ENCODE measurements at places on chromosomes 7 and 10.

DNA sequence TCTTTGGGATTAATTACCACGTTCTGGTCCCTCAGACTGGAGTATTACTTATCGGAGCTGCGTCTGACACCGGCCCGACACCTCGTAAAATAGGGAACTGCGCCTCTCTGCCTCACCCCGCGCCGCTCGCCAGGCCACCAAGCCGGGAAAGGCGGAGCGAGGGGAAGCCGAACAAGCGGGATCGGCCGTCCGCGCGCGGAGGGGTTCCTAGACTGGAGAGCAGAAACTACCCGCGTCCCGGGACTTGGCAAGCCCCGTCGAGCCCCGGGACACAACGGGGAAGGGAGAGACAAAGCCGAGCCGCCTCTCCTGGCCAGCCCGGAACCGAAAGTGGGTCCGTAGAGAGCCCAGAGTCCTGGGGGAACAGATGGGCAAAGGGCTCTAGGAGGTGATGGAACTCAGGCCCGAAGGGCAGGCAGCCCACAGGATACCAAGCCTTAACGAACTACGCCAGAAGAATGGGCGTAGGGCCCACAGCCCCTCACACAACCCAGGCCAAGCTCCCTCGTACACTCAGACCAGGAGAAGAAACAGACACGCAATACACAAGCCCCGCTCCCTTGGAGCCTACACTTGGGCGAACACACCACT, 6.5 kb downstream of the LBX1 start:
- no peak for DNase-seq

DNA sequence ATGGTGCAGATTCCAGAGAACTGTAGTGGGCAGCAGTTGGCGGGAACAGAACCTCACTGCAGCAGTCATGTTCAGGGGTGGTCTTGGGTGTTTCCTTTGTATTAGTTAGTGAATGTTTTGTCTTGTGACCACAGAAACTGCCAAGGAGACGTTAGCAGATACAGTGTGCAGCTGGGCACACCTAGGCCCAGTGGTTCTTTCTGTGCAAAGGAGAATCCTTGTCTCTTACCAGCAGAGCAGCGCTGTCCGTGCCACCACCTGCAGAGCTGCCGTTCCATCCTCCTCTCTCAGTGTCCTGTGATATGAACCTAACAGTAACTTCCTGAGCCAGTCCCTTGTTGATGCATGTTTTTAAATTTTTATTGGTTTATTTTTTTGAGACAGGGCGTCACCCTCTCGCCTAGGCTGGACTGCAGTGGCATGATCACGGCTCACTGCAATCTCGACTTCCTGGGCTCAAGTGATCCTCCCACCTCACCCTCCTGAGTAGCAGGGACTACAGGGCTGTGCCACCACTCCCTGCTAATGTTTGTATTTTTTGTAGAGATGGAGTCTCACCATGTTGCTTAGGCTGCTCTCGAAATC, 60.6 kb downstream of the WDR37 start:
- DNase-seq = no peak

DNA sequence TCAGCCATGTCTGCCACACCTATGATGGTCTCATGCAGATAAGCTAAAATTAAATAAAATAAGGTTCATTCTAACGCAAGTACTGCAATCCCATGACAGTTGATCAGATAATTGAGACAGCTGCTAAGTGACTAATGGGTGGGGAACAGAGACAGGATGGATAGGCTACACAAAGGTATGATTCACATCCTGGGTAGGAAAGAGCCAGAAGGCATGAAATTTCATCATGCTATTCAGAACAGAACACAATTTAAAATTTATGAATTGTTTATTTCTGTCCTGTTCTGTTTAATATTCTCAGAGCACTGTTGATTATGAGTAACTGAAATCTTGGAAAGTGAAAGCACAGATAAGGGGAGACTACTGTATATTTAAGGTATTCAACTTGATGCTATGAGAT, 381.8 kb upstream of the SORCS1 start:
- no peak for DNase-seq

DNA sequence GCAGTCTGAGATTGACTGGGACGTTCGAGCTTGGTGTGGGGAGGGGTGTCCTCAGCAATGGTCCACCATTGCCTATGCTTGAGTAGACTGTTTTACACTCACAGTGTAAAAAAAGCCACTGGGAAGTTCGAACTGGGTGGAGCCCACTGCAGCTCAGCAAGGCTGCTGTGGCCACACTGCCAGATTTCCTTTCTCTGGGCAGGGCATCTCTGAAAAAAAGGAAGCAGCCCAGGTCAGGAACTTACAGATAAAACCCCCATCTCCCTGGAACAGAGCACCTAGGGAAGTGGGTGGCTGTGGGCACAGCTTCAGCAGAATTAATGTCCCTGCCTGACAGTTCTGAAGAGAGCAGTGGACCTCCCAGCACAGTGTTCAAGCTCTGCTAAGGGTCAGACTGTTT, 80.3 kb downstream of the BICC1 start:
- DNase-seq = peak; percentile 30

GRCh38 chr7:95687759-95688343, 84.5 kb upstream of the DYNC1I1 start:
- peak; percentile 39 for DNase-seq

GRCh38 chr10:74932648-74933047, 106.2 kb downstream of the KAT6B start:
- no peak for DNase-seq

- no peak for DNase-seq
Measured at GRCh38 chr7:50782375-50783208, at the start of gene GRB10. GRB10 (minus strand) TSS chr7:50782896; CDS start chr7:50732322, 50,574 bp downstream.

GRCh38 chr7:136114966-136115762, 138.0 kb upstream of the MTPN start:
- DNase-seq = peak; percentile 72

All from hematopoietic multipotent progenitor cell treated with erythropoietin and hydrocortisone succinate and interleukin-3 and kit ligand, for 6 days (in vitro differentiated cells).